NCI-H1417 treated with DMSO at 0.1 percent for 48 hours (cell line): ENCODE measurements at places on chromosomes 7 and 10.

DNA sequence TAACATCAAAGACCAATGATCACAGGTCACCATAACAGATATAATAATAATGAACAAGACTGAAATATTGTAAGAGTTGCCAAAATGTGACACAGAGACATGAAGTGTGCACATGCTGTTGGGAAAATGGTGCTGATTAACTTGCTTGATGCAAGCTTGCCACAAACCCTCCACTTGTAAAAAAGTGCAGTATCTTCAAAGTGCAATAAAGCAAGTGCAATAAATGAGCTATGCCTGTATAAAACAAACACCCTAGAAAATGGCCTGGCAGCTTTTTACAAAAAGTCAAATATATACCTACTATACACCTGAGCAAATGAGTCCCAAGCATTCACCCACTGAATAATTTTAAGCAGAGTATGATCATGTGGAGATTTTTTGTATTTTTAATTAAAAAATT, 9.7 kb upstream of the CCDC7 start:
- DNase-seq: no peak

GRCh38 chr10:36531621-36532020, 593.8 kb upstream of the ANKRD30A start:
- no peak for DNase-seq

DNA sequence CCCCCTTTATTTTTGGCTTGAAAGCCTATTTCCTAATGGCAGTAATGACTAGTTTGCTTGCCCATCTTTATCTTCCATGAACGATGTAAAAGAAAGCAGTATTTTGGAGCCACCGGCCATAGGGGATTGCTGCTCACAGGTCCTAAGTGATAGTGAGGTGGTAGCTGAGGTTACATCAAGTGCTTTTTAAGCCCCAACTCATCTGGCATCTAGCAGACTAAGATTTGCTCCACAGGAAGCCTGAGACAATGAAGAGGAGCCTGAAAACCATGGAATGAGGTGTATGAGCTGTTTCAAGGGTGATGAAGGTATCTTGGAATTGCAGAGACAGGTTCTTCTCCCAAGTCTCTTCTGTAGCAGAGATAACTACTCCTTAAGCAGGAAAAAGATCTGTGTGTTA, 496.3 kb downstream of the XPNPEP1 start:
- no peak for DNase-seq

DNA sequence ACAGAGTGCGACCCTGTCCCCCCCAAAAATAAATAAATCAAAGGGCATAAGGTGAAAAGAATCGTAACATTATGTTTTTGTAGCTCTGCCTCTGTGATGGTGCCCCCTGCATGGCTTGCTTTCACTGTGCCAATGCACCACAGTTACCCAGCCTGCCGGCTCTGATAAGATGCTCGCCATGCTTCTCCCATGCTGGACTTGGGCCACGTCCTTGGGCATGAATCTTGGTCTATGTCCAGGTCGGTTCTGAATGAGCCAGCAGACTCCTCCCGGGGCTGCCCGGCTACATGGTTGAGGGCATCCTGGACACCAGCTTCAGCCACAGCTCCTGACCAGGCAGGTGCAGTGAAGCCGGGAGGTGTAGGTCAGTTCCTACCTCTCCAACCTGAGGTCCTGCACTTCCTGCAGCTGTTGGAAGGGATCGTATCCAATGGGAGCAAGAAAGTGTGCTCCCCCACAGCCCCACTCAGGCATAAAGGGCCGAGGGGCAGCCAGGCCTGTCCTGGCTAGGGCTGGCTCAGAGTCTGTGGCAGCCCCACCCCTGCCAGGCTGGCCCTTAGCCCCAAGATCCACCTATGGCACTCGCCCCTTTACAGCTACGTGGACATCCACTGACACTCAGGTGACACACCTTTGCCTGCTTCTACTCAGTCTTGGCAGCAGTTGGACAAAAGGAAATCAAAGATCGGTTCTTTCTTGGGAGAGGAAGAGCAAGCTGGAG, 34.1 kb downstream of the CHST3 start:
- no peak for DNase-seq

DNA sequence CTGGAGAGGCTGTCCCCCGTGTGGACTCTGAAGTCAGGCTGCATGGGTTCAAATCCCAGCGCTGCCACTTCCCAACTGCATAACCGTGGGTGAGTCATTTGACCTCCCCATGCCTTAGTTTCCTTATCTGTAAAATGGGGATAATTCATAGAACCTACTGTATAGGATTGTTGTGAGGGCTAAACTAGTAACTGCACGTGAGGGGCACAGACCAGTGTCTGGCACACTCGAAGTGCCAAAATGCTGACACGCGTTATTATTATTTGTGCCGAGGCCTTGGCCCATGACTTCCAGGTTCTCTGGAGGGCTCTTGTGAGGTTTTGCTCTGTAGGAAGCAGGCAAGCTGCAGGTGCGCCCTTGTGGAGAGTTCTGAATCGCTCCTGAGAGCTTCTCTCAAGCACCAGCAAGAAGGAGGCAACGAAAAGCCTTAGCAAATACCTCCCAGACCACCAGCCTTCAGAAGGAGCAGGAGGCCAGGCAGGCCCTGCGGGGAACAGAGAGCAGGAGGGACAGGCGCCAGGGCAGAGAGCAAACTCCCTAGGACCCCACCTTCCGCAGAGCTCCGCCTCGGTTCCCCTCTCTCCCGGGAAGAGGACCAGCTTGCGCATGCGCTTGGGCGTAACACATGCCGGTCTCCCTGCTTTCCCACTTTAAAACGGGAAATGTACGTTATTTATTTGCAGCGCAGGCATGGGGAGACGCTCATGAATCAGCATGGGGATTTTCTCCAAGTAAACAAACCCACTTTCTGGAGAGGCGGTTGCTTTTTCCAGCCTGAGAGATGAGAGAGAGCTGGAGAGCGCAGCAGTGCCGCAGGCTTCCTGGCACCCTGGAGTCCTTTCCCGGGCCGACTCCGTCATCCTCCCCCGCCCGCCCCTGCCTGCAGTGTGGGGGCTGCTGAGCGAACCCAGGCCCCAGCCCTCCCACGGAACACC, 39.6 kb downstream of the SORCS3 start:
- peak; percentile 1 for DNase-seq

DNA sequence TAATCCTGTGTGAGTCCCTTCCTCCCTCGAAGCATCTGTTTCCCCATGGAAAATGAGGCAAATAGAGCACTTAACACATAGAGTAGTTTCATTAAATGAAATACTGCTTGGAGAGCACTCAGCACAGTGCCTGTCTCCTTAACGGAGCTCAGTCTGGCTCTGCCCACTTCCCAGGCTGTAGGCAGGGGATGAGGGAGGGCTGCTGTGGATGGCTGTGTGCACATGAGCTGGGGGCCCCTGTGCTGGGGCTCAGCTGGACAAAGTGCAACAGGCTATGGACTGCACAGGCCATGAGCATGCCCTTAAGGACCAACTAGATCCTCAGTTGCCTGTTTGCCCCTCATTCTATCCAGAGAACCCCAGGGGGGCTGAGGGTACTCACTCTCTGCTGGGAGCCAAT, 14.5 kb downstream of the ZCCHC24 start:
- no peak for DNase-seq

DNA sequence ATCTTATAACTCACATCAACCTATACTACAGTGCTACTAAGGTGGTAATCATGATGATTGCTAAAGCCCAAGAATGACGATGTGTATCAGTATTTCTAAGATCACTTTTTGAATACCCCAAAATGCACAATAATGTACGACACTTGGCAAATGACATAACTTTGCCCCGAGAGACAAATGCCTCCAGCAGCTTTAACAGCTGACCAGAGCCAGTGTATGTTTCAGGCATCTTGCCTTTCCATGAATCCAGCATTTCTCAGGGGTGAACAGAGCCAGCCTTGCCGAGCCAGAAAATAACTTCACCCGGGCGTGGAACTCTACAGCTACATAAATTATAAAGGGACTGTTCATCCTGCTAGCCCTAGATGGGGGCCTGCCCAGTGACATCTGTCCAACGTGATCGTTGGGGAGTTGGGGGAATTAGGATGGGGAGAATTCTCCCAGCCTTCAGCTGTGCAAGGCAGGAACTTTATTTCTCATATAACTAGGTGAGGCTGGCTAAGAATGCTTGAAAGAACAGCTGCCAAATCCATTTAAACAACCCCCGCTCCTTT, 1.8 kb downstream of the IGFBP3 start:
- no peak for DNase-seq

DNA sequence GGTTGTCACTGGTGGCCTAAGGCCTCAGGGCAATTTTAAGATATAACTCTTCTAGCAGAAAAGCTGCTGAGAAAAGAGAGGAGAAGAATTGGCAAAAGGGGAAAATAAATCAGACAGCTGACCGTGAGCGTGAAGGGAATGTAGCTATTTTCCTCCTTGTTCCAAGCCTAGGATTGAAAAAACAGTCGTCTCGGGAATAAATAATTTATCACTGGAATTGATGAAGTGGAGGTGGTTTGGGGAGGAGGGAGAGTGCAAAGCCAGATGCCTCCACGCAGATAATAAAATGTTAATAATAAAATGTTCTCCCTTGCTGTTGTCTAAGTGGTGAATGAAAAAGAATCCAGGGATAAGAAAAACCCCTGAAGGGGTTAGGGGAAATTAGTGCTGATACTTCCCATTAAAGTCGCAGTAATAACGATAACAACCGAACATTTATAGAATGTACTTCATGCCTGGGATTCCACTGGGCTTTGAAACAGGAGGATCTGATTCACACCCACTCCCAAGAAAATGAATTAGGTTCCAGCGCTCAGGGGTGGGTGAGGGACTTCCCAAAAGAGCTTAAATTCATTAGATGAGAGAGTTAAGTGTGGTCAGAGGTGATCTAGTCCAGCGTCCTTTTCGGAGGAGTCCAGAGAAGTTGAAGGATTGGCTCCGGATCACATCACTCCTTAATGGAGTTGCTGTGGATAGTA, 27.3 kb downstream of the BAMBI start:
- DNase-seq: no peak

DNA sequence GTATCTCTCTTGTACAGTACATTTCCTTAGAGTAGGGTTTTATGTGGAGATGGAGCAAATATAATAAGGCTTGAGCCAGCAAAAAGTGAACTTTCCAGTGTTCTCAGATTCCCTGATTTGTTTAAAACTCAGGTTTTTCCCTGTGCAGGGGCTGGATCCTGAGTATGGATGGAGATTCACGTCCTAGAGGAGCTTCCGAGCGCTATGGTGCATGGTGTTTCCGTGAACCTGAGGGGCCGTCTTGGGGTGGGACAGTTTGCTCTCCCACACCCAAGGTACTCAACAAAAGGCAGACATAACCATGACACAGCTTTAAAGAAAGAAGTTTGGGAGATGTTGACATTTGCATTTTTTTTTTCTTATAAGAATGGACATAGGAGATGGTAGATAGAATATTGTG, 122.5 kb downstream of the SEC23IP start:
- DNase-seq: no peak

DNA sequence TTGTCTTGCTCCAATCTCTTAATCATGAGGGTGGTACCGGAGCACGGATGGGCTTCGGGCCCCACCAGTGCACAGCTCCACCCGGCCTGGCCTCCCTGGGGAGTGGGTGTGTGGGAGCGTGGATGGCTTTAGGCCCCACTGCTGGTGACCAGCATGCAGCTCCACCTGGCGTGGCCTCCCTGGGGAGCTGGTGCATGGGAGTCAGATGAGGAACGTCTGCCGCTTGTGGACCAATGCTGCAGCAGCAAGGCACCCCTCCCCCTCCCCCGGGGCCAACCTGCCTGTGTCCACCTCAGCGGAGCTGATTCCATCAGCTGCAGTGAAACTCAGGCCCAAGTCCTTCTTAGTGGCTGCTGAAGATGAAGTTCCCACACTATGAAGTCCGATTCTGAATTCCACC, 511.4 kb downstream of the PTPRN2 start:
- DNase-seq: no peak

DNA sequence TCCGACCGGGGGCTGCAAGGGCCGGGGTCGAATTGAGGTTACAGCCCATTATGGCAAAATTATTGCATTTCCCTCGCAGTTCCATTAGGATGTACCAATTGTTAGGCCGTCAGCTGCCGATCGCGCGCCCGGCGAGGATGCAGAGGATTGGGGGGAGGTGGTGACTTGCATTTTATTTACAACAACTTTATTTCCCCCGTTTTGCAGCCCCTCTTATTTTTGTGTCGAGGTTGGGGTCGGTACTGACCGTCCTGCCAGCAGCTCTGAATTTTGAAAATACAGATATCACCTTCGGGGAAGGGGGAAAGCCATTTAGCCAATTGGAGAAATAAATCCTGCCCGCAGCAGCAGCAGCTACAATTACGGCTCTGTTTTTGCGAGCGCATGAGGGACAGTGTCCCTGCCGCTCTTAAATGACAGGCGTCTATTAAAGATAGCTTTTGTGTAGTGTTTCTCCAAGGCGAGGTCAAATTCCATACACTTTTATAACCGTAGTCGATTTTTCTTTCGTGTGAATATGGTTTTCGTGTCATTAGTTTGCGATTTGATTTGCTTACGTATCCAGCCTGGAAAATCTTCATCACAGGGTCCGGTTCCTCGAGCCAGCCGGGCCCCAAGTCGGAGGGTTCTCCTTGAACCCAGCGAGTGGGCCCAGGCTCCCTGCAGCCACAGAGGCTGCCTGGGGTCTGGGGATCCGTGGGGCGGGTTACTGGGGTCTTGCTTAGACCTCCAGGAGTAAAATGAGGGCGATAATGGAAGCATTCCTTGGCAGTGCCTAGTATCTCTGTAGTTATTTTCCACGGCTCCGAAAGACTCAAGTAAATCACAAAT, 684 bp upstream of the HOXA5 start:
- no peak for DNase-seq

GRCh38 chr7:6020371-6021286, 10.5 kb upstream of the ANKRD61 start:
- peak; percentile 4 for DNase-seq

DNA sequence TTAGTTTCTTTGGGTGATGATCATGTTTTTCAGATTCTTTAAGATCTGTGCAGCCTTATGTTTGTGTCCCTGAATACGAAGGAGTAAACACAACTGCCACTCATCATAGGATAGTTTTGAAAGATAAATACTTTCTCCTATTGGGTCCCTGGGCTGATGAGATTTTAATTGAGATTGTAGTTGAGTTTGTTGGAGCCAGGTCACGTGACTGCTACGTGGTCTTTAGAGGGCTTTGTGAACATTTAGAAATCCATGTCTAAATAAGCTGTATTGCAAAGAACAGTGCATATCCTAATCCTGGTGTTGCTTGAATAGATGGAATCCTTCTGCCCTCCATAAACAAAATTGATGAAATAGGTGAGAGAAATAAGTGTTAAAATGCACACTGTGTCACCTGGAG, 17.4 kb upstream of the ZNF716 start:
- DNase-seq: no peak

- no peak for DNase-seq
Observed at GRCh38 chr7:953547-954327, 743 bp downstream of the ADAP1 start.

DNA sequence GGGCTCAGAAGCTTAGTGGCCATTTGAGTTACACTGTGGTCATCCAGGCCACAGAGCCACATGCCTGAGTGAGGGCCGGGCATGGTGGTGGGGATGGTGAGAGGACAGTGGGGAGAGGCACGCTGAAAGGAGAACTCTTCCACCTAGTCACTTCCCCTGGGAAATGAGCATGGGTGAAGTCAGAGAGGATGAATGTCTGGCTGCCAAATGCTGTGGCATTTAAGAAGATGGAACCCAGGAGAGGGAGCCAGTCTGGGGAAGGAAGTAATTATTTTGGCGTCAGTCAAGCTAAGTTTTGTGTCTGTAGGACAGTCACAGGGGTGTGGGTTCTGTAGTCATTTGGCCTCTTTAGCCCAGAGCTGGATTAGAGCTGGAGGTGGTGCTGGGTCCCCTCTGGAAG, 86.0 kb upstream of the PODXL start:
- no peak for DNase-seq

- DNase-seq: no peak
Observed at GRCh38 chr7:135164357-135165061, 6.0 kb downstream of the CYREN start.
